ENCODE measurements at places on chromosomes 2 and 18.

GRCh38 chr18:53819174-53819573 is 405.3 kb downstream of the MBD2 start:
- no peak for DNase-seq

GRCh38 chr18:61334491-61334850 is 1.2 kb downstream of the CDH20 start:
- DNase-seq, result no peak

DNA sequence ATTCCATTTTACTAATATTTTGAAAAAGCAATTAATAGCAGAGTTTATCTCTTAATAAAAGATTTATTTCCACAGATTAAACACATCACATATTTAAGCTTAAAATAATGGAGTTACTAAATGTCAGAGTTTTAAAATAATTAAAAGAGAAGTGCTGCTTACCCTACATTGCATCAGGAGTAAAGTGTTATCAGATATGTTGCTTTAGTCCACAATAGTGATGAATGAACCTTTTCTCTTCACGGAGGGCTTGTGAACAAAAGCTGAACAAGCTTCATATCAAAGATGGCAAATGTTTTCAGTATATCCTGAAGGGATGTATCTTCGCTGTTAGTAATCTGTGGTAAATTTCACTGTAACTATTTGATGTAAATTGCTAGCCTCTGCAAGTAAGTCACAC is 69.4 kb upstream of the TTC27 start:
- DNase-seq, result no peak

GRCh38 chr2:239509373-239510143 is 108.7 kb upstream of the HDAC4 start:
- no peak for DNase-seq

DNA sequence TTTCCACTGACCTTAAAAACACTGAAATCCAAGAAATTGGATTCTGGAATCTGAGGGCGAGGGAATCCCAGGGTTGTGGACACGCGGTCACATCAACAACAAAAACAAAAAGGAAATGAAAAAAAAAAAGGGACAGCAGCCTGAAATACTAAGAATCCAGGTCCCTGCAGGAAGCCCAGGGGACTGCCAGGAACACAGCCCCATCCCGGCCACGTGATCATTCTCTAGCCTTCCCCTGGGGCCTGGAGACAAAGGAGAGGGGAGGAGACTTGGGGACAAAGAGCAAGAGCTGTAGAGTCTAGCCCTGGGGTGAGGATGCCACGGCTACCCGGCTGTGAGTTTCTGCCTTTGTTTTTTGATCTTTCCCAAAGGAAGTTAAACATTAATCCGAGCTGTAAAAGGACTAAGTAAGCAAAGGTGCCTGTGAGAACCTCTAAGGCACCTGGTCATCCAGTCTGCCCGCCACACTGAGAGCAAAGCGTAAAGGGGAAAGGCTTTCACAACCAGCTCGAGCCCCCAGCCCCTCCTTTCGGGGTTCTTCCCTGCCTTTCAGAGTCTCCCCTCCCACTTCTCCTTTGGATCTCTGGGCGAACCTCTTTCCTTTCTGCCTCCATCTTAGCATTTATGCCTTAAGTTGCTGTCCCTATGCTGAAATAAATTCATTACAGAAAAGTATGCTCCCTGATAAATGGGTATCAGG is 57.9 kb upstream of the MSH2 start:
- peak; percentile 63 for DNase-seq

GRCh38 chr2:187915810-187916209 is 361.6 kb upstream of the TFPI start:
- DNase-seq, result no peak

DNA sequence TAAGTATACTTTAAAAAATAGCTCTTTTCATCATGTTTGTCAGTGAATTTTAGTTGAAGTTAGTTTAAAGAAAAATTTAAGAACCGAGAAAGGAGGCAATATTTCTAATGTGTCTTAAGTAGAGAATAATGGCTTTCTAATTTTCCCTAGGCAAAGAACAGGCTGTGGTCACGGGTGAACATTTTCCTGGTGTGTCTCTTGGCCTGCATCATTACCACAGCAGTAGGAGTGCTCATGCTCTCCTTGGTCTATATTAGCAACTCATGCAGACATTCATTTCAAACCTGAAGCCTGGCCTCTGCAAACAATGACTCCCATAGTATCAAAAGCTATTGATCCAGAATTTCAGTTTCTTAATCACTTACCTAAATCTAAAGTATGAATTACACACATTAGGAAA is 57.4 kb downstream of the C18orf54 start:
- DNase-seq, result no peak

GRCh38 chr2:112047537-112048235 is 7.4 kb upstream of the TMEM87B start:
- DNase-seq, result no peak

- DNase-seq, result peak; percentile 71
Measured at GRCh38 chr2:215609089-215610032, 173.5 kb upstream of the FN1 start.

GRCh38 chr2:22826703-22827102 is 558.3 kb upstream of the KLHL29 start:
- no peak for DNase-seq

- DNase-seq, result no peak
Measured at GRCh38 chr2:45860136-45861121, 209.0 kb downstream of the PRKCE start.

GRCh38 chr2:20478961-20479360 is 32.1 kb downstream of the RHOB start:
- no peak for DNase-seq

GRCh38 chr18:7307030-7307429 is 76.1 kb downstream of the LRRC30 start:
- no peak for DNase-seq

DNA sequence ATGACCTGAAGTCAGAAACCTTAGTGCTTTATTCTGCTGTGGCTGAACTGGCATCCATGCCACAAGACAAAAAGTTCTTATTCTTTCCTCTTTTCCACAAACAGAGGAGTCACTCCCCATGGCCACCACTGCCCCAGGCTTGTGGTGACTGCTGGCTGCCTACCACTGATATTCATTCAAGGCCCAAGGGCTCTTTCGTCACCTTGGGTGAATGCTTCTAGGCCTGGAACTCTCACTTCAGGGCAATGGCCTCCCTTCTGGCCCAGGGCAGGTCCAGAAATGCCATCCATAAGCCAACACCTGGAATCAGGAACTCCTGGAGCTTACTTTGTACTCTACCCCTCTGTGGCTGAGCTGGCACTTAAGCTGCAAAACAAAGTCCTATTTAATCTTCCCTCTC is 109.8 kb downstream of the NAT8 start:
- DNase-seq, result no peak

GRCh38 chr2:60546756-60547420 is 6.6 kb downstream of the BCL11A start:
- DNase-seq, result no peak

DNA sequence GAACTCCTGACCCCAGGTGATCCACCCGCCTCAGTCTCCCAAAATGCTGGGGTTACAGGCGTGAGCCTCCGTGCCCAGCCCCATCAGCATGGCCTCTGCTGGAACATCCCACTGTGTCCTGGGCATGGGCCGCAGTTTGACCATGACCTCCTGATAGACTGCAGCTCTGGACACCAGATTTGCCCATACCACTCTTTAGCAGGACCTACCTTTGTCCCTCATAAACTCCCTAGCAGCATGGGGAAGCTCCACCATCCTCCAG is 92.6 kb downstream of the MYCN start:
- DNase-seq, result no peak

DNA sequence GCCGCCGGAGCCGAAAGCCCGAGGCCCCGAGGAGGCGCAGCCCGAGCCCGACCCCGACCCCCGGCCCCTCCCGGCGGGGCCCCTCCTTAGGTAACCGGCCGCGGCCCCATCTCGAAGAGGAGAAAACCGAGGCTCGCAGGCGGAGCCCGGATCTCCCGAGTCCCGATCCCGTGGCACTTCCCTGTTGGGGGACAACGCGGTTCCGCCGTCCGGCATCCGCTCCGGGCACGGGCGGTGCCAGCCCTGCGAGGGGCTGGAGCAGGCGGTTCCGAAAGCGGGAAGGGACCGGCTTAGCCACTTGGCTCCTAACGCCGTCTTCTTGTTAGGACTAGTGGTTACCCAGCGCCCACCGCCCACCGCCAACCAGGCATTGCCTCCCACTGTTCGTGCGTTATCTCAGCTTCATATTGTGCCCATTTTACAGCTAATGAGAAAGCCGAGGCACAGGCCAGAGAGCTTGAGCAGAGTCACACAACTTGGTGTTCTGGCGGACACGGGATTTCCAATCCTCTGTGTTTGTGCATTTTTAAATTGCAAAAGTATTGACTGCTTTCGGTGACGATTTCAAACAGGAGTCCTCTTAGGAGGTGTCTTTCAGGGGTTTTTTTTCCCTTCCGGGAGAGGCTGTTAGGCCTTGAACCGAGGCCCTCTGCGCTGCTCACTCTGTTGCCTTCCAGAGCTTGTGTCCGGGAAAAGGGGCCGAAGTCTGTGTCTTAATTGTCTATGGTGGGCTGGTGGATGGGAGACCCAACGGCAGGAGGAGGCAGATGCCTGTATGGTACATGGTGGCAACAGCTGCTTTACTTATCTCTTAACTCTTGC is 562 bp downstream of the CENPA start:
- DNase-seq, result no peak

DNA sequence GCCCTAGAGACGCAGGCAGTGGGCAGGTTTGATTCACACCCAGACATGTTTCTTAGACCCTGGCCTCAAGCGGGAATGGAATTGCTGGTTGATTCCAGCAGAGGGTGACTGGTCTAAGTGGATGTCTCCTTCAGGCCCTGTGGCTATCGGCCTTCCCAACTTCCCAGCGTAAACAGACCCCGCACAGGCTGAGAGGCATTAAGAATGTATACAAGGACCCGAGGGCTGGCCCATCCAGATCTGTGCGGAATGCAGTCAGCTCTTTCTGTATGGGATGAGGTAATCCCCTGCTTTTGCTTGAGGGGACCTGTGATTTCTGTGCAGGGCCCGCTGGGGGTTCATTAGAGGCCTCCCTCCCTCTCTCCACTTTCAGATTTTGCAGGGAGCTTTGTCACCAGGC is 6.5 kb downstream of the ACKR3 start:
- DNase-seq, result no peak

- DNase-seq, result no peak
Measured at GRCh38 chr2:120878970-120879369, 143.3 kb downstream of the GLI2 start.

DNA sequence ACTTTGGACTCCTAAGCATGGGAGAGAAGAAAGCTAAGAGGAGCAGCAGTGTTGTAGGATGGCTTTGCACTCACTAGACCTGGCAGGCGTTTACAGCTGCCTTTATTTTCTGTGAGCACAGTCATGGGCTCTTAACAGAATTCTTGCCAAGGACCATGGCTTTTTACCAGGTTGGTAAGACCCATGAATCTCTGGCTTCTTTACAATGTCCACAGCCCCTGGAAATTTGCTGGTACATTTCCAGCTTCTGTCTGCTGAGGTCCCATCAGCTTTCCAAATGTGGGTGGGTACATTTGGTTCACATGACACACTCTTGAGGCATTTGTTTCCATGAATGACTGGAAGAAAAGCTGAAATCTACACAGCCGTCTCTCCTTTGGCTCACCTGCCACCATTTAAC is 162.7 kb downstream of the PPP1R1C start:
- no peak for DNase-seq

DNA sequence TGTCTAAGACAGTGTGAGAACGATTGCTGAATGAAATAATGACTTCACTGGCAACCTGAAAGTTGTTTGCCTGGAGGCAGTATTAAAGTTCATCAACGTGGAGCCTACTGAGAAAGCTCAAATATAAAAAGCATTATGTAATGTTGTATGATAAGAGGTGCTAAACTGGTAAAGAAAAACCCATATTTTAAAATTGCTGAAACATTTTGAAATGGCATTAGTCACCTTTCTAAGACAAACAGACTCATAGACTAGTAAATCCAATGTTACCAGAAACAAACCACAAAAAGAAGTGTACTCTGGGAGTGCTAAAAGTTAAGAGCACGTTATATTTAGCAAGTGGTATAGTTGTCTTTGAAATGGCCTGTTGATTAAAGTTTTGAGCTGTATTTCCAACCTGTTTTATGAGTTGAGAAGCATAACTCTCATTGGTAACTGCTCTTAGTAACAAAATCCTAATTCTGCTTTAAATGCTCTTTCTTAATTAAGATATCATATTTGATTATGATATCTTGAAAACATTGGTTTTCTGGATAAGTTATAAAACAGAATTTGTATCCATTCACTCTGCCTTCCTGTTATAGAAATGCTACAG is 62.7 kb downstream of the CYP1B1 start:
- DNase-seq, result no peak

DNA sequence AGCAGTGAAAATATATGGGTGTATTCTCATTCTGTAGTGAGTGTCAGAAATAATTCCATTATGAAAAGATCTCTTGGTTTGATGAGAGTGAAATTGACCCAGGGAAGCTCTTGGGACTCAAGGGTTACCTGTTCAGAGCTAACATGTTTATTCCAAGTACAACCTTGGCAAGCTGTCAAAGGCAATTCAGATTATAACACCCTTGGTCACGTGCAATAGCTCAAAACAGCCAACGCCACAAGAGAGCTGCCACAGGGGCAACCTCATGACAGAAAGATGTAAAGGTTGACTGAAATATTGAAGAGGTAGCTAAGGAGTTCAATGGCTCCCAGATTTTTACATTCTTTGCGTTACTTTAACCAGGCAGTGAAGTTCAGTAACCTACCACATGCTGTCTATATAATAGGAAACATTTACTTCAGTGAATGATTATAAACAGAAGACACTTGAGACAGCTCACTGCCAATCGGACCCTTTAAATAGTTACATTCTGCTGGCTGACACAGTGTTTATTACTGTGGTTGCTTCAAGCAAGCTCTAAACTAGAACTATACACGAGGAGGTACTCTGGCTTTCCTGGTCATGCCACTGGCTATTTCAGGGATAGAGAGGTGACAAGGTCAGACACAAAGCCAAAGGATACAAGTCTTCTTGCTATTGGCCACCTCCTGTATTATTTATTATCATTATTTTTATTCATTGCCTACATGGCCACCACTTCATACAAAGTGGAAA is 187.3 kb downstream of the PID1 start:
- no peak for DNase-seq

DNA sequence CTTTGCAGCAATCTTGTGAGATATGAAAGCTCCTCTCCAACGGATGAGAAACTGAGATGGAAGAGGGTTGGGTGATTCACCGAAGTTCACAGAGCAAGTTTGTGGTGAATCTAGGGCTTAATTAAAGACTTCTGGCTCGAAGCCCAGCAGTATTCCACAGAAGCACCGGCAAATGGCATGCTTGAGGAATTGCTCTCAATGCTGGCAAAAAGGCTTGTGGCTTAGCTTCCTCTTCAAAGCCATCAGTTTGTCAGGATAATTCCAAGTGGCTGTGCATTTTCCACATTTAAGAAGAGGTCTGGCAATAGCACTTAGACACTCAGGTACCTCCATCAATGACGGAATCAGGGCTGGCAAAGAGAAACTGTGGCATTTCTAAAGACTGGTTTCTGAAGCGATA is 98.7 kb upstream of the SLC66A3 start:
- peak; percentile 89 for DNase-seq

- no peak for DNase-seq
Measured at GRCh38 chr2:147659051-147659450, 185.8 kb upstream of the ACVR2A start.

- peak; percentile 53 for DNase-seq
Measured at GRCh38 chr2:163774862-163775261, 39.1 kb upstream of the FIGN start.

Measured in retinal pigment epithelial cell (primary cell).